RWPE2 (cell line): ENCODE measurements at places on chromosomes 5 and 9.

GRCh38 chr9:99167694-99168093 lies 54.0 kb downstream of the ALG2 start:
- no peaks in the 10 kb centered on the region for H3K36me3 ChIP-seq
- DNase-seq, result no peak

DNA sequence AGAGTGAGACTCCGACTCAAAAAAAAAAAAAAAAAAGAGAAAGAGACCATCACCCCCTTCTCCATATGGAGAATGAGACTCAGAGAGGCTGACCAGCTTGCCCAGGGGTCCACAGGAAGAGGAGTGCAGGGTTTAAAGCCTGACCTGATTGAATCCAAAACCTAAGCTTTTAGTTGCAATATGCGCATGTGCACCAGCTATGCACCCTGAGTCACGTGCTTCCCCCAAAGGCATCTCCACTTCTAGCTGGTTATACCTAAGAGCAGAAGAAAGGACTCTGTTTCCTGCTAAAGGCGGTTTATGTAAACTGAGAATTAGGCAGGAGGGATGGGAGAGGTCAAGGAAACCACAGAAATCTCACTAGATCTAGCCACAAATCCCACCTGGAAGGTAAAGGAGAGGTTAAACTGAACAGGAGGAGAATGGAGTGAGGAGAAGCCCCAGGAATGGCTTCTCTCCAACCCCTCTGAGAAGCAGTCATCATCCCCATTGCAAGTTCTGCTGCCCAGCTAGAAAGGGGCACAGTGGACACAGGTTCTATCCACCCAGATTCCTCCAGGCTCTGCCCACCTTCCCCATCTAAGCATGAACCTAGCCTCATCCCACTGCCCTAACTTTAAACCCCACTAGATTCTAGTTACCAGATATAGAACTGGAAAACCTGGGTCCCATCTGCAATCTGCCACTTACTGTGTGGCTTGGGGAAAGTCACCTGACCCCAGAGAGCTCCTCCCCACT lies 171.3 kb downstream of the ACTL7B start:
- H3K4me1 ChIP-seq, result no peaks in the 10 kb centered on the region
- no peaks in the 10 kb centered on the region for H3K27me3 ChIP-seq
- no peak for DNase-seq
- no peak overlapping the region for H3K4me3 ChIP-seq
- H3K36me3 ChIP-seq, result no peaks in the 10 kb centered on the region

- no peaks in the 10 kb centered on the region for H3K27me3 ChIP-seq
- no peak overlapping the region for H3K4me3 ChIP-seq
- no peak for DNase-seq
- no peaks in the 10 kb centered on the region for H3K36me3 ChIP-seq
These were observed 132.4 kb upstream of the EPB41L4A start for GRCh38 chr5:112551419-112552032.

GRCh38 chr5:180975338-180975737 lies 13.3 kb upstream of the BTNL3 start:
- H3K36me3 ChIP-seq, result no peaks in the 10 kb centered on the region
- H3K27me3 ChIP-seq, result no peaks in the 10 kb centered on the region
- no peak for DNase-seq
- H3K4me1 ChIP-seq, result no peaks in the 10 kb centered on the region

DNA sequence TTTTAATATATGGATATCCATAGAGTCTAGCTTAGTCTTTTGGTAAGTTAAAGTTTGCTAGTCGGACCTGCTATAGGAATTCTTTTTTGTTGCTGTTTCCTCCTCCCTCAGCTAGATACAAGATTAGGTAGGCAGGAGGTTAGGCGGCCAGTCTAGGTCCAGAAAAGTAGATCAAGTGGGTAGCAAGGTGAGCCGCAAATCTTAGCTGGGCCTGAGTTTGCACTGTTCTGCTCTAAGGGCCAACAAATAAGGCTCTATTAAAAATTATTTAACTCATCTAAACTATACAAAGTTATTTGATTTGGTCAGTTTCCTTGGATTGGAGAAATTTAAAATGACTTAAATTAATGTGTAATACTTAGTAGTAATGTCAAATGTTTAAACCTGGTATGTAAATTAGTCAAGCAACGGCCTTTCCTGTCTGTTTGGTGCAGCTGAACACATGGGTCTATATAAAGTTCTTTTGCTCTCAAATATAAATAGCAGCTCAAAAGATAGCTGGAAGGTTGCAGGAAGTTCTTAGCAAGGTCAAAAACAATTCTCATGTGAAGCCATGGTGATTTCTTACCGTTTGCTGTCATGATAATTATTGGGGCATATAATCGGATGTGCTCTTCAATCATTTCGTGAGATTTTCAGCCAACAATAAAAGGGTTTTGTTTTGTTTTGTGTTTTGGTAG lies 72.0 kb downstream of the PRKACG start:
- H3K4me3 ChIP-seq, result no peak overlapping the region
- no peak overlapping the region for H3K27ac ChIP-seq
- no peak for DNase-seq
- H3K4me1 ChIP-seq, result no peaks in the 10 kb centered on the region

DNA sequence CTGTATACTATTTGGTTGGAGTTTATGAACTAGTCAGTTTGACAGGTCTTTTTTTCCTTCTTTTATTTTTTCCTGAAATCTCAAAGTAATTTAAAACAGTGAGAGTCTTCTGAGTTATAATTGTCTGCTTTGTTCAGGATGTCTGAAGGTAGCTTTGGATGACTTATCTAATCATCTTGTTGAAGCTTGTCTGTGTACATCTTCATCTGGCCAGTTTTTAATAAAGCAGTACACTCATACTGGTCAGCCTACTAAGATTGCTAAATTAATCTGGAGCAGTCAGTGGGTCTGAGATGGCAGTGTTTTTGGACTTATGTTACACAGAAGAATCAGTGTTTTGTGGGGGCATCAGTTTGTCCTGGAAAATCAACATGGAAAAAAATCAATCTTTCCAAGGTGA lies 482.4 kb downstream of the CDH10 start:
- H3K27me3 ChIP-seq, result no peaks in the 10 kb centered on the region
- H3K4me1 ChIP-seq, result peaks cover 25% of the 10 kb centered on the region
- peak overlapping the region; percentile 82 for H3K27ac ChIP-seq
- no peaks in the 10 kb centered on the region for H3K36me3 ChIP-seq
